ENCODE measurements at places on chromosomes 2 and 18.

- no peak for DNase-seq
Measured at GRCh38 chr2:175161-175786, 88.6 kb downstream of the SH3YL1 start.

- no peak for DNase-seq
Measured at GRCh38 chr2:197312186-197312585, 1.6 kb upstream of the ANKRD44 start.

- no peak for DNase-seq
Measured at GRCh38 chr2:159933040-159933726, 129.2 kb downstream of the PLA2R1 start.

DNA sequence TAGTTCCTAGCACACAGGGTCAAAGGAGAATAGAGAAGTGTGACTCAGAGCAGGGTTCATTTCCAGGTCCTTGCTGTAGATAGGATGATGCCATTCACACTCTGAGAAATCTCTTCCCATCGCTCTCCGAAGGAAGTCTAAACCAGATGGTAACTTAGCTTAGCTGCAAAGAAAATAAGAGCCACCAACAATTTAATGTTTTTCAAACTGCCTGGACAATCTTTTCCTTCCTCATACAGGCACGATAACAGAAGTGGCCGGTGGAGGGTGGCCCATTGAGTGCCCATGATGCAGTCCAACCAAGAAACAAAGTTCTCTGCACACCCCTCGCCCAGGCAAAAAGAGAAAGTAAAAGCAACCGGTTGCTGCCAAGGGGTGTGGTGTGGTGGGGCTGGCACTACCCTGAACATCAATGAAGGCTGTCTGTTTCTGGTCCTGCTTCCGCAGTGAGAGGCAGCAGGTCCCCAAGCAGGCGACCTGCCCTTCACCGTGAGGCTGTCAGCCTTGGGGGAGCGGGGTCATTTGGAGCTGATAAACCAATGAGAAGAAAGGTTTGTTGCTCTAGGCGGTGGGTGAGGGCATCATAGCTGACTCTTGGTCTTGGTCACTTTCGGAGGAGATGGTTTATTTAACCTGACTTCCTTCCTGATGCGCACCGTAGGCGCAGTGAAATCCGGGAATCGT lies 105.6 kb upstream of the CD302 start:
- peak; percentile 62 for DNase-seq

DNA sequence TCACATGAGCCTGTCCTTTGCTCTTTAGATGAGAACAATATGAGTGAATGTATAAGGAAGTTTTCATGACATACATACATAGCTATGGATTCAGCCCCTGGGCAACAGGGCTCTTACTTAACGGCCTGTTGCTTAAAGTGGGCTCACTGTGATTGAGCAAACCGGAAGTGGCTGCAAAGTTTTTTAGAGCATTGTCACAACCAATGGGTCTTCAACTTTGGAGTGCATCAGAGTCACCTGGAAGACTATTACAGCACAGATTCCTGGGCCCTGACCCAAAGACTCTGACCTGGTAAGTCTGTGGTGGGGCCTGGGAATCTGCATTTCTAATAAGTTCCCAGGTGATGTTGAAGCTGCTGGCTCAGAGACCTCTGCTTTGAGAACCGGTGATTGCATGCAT lies 106.3 kb upstream of the SEC11C start:
- no peak for DNase-seq

GRCh38 chr2:160294339-160294803 lies 94.3 kb upstream of the ITGB6 start:
- no peak for DNase-seq

- no peak for DNase-seq
Measured at GRCh38 chr2:38598200-38598990, 4.3 kb downstream of the HNRNPLL start.

DNA sequence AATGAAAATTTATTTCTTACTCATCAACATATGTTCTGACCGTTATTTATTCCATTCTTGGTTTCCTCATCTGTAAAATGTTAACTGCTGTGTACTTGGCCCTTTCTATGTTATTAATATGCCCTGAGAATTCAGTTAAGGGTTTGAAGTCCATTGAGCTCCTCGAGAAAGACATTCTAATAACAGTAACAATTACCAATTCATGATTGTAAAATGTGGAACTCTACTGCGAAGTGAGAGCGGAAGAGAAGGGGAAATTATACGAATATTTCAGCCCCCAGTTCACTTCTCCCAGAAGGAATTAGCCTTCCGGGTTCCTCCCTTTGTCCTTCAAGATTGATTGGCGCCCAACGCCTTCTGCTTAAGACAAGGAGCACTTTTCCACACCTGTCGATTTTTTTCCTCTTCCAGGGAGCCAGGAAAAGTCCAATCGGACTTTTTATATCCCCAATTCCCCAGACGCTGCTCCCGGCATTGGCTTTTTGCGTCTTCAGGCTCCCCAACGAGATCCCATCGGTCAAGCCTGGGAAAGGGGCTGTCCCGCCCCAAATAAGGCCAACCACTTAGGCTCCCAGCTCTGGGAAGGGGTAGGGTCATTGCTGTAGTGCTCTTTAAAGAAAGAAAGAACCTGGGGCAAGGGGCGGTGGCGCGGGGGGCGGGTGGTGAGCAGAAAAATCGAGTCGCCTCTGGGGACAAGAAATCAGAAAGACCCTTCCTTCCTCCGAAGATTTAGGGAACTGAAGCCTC lies 1.6 kb downstream of the DSC2 start:
- no peak for DNase-seq

GRCh38 chr18:34783501-34783900 lies 73.4 kb downstream of the DTNA start:
- DNase-seq: no peak

GRCh38 chr2:46719487-46719886 lies 196.1 kb downstream of the MCFD2 start:
- DNase-seq: no peak

- no peak for DNase-seq
Measured at GRCh38 chr18:4017480-4017879, 437.6 kb downstream of the DLGAP1 start.

GRCh38 chr2:38290332-38290731 lies 86.7 kb downstream of the ATL2 start:
- DNase-seq: no peak
